ENCODE measurements at places on chromosomes 3 and 15.

- no peak for DNase-seq
Observed at GRCh38 chr3:45118615-45119071, 27.5 kb downstream of the CDCP1 start.

- no peak for DNase-seq
Observed at GRCh38 chr3:64443546-64444381, 218.5 kb upstream of the PRICKLE2 start.

GRCh38 chr3:97827741-97828471, 6.1 kb downstream of the CRYBG3 start:
- no peak for DNase-seq

- DNase-seq: no peak
Observed at GRCh38 chr3:193605876-193606275, 12.9 kb downstream of the OPA1 start.

DNA sequence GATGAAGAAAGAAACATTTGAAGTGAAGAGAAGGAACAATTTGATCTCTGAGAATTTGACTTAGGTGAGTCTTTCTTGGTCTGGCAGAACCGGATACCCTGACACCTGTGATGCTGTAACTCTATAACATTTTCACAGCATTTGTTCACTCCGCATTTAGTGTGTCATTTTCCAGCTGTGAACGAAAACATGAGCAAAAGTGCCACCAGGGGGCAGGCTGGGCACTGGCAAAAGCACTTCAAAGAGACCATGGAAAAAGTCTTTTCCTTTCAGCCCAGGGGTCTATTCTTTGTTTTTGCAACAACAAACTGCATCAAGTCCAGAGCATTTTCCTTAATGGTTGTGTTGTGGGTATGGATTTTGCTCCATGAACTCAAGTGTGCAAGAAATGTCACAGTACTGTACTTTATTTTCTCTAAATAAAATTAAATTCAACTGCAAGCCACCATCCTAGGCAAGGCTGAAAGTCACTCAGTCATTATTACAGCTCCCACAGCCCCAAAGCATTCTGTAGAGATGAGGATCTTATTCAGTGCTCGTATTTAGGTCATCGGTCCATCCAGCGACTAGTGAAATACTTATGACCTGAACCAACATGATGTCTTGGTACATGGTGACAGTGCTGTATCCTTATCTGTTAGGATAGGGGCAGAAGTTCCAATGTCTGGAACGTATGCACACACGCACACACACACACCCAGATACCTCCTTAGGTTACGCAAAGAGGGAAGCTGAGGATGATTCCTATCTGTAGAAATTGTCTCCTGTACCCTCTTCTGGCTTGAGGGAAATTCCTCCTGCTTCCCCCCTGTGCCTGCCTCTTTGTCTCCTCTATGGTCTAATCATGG, 125.5 kb downstream of the GADL1 start:
- no peak for DNase-seq

- no peak for DNase-seq
Observed at GRCh38 chr15:68382286-68383007, 49.5 kb downstream of the ITGA11 start.

DNA sequence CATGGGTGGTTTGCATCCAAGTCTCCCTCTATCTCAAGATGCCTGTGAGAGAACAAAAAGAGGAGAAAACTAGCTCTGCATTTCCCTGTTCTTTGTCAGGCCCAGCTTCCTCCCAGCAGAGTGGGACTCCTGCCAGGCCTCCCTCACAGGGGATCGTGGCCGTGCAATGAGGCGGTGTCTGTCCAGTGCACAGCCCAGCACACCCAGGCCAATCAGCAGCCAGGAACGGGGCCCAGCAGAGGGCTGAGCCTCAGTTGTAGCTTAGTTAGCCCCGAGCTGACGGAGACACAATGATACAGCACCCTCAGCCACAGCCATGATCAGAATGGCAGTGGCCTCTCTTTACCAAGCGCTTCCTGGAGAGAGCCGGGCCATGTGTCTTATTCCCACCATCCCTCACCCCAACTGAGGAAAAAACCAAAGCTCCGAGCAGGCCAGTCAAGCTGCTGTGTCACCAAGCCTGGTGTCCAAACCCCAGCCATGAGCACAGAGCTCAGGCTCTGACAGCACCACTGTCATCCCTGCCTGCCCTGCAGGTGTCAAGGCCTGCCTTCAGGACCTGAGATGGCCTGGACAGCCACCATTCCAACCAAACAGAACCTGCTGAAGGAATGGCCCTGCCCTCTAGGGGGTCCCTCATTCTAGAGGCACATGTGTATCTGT, 71.1 kb downstream of the DNAJB8 start:
- no peak for DNase-seq

- no peak for DNase-seq
Observed at GRCh38 chr3:168081171-168081771, 14.5 kb downstream of the GOLIM4 start.

- no peak for DNase-seq
Observed at GRCh38 chr3:66723231-66723630, 222.4 kb upstream of the LRIG1 start.

- DNase-seq: no peak
Observed at GRCh38 chr3:87694678-87695077, 364.1 kb downstream of the CGGBP1 start.

- no peak for DNase-seq
Observed at GRCh38 chr3:151837057-151837456, 23.1 kb downstream of the AADAC start.

- DNase-seq: no peak
Observed at GRCh38 chr3:150238048-150238802, 169.9 kb upstream of the TSC22D2 start.

DNA sequence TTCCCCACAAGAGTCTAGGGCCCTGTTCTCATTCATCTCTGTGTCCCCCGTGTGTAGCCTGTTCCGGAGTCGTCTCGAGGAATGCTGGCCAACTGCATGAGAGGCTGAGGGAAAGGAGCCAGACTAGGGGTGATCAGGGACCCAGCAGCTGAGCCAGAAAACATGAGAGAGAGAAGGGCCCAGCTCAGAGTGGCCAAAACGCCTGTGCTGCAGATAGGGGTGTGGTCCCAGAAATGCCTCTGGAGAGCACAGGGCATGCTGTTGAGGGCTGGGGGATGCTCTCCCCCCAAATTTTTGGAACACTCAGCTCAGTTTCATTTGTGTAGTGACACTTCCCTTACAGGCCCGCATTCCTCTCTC, 14.1 kb downstream of the CYP1A2 start:
- DNase-seq: no peak

GRCh38 chr3:15513116-15513515, 8.4 kb downstream of the COLQ start:
- DNase-seq: no peak

DNA sequence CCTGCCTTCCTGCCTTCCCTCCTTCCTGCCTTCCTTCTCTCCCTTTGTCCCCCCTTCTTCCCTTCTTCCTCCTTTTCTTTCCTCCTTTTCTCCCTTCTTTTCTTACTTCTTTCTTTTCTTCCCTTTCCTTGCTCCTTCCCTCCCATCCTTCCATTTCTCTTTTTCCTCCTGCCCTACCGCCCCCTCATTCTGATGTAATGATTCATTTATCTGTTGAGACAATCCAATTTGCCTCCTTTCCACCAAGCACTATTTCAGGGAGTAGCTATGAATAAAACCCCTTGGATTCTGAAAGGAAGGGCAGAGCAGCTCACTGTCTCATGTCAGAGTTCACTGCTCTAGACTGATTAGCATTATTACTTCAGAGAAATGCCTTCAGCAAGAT, 462.6 kb downstream of the PDCD6IP start:
- no peak for DNase-seq

DNA sequence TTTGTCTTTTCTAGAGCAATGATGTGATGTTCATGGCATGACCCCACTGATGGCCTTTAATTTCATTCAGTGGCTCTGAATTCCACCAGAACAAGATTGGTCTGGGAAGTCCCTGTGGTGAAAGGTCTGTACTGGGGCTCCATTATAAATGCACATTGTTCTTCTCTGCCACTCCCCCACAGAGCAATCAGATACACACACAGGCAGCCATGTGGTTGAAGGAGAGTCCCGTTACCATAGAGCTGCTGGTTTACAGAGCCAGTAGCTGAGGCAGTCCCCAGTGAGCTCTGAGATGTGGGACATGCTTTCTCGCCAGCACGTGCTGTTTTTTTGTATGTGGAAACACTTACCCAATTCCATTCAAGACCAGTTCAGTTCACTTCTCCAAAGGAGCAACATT, 172.7 kb upstream of the TRIM42 start:
- no peak for DNase-seq

GRCh38 chr3:186986816-186987215, 56.5 kb downstream of the ST6GAL1 start:
- no peak for DNase-seq

DNA sequence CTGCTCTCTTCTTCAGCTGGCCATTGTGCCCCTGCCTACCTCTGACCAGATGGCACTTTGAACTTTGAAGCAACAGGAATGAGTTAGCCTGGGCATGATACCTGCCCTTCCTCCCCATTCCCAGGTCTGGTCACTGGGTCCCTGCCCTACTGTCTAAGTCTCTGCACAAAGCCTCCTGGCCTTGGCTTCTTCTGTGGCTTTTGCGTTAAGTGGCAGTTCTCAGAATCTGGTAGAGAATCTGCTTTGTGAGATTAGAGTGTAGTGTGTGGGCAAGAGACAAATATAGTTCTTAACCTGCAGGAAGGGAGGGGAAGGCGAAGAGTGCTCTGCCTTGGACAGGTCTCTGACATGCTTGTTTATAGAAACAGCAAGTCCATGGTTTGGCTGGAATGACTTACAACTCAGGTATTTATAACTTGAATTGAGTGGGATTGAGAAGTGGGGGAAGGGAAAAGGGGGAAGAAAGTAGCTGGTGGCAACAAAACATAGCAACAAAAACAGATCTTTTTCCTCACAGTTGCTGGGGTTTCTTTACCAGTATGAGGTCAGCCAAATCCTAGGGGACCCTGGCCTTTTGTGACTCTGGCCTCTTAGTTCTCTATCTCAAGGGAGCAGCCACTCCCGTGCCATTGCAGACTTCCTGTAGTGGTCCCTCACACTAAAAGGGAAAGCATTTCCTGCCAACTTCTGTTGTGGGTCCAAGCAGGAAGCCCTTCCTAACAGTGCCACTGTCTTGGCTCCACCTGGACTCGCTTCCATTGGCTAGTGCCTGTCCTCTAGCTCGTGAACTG, 16.7 kb downstream of the MAPKBP1 start:
- DNase-seq: no peak

DNA sequence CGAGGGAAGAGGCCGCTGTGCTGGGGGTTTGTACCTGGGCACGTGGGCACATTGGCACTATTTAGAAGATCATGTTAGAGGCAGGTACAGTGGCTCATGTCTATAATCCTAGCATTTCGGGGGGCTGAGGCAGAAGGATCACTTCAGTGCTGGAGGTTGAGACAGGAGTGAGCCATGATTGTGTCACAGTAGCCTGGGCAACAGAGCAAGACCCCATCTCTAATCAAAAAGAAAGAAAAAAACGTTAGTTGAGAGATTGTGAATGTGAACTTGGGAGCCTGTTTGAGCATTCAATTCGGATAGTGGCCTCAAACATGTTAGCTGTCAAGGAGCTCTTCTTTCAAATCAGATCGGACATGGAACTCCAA, 36.6 kb downstream of the IDH2 start:
- no peak for DNase-seq

- DNase-seq: no peak
Observed at GRCh38 chr15:59549301-59550185, 62.0 kb upstream of the GCNT3 start.

- no peak for DNase-seq
Observed at GRCh38 chr15:88072598-88073390, 183.7 kb downstream of the NTRK3 start.

All from esophagus squamous epithelium (tissue), 5 donors.